Dermis microvascular lymphatic vessel endothelial cell (primary cell): ENCODE measurements at places on chromosomes 2 and 18. TPM values are rescaled to one million over a fixed set of nuclear protein-coding genes. Genes with fewer than 3 reads are reported as not detected.

Gene GREB1
- 0.26 and 0.38 TPM in 2 replicates for total RNA-seq

Gene CRYBA2
- not detected in 2 replicates for total RNA-seq

Gene BOLL
- total RNA-seq: not detected in 2 replicates

Gene IL1F10
- total RNA-seq: not detected in 2 replicates

Gene CDH19
- total RNA-seq: under 0.01 TPM in 2 replicates

Gene ABCG8
- not detected in 2 replicates for total RNA-seq

Gene SPATA3
- not detected in 2 replicates for total RNA-seq

Gene DAW1
- total RNA-seq: not detected in 2 replicates

Gene ANKRD30B
- total RNA-seq: not detected in 2 replicates

Gene EFHD1
- total RNA-seq: not detected in 2 replicates

DNA sequence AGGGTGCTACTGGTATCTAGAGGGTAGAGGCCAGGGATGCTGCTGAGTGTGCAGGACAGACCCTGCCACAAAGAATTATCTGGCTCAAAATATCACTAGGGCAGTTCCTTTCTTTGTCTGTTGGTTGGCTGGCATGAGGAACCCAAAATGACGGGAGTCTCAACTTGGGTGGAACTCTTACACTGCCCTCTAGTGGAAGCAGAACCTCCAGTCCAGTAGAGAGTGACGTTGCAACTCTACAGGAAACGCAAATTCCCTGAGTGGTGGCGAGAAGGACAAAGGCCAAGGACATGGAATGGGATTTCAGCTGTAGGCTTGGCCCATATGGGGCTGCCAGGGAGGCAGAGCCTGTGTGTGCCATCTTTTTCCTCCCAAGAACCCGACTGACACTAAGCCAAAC, 47.1 kb downstream of the COPS8 start:
- peak; percentile 42 for DNase-seq

GRCh38 chr2:238320648-238321281, 447 bp downstream of the TRAF3IP1 start:
- no peak for DNase-seq

DNA sequence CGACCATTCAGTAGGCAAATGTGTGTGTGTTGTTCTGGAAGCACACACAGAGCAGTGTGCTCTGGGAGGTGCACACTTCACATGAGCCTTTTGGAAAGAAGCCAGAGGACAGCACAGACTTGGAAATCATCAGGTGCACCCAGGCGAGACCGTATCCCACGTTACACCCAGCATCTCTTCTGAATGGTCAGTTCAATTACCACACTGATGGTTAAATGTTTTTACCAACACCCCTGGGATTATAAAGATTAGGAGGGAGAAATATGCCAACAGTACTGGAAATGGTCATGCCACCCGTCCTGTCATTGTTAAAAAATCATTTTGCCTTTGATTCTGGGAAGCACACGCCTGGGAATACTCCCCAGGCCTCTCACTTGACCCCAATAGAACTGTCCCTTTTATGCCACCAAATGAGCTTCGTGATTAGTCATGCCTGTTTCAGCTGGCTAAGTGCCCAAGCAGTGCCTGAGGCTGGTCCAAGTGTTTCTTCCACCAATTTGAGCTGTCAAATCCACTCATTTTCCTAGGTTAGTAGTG, 183.7 kb downstream of the NRP2 start:
- DNase-seq: no peak

- DNase-seq: no peak
These were observed 343.8 kb downstream of the CYRIA start for GRCh38 chr2:16321872-16322271.

GRCh38 chr2:219911541-219911940, 284.1 kb downstream of the SLC4A3 start:
- DNase-seq: no peak

GRCh38 chr2:65503746-65504145, 71.3 kb upstream of the SPRED2 start:
- DNase-seq: no peak

- DNase-seq: no peak
These were observed 61.7 kb upstream of the MAP4K3 start for GRCh38 chr2:39498786-39499185.

GRCh38 chr2:116917196-116917595, 897.3 kb upstream of the DDX18 start:
- peak; percentile 86 for DNase-seq

- no peak for DNase-seq
These were observed 57.1 kb upstream of the MSH6 start for GRCh38 chr2:47725808-47726207.

DNA sequence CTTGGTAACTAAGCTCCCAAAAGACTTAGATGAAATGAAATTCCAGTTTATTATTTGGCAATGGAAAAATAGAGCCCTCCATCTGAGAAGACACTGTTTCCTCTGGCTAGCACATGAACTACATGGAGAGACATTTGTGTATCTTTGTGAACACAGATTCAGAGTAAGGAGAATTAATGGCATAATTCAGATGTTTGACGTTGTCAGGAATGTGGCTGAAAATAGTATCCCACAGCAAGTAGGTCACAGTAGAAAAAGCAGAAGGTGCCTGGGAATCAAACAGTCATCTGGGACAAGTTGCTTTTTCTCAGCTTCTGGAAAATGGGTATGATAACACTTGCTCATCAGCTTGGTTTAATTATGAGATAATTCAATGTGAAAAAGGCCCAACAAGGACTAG, 288.6 kb downstream of the PTPRM start:
- DNase-seq: no peak

DNA sequence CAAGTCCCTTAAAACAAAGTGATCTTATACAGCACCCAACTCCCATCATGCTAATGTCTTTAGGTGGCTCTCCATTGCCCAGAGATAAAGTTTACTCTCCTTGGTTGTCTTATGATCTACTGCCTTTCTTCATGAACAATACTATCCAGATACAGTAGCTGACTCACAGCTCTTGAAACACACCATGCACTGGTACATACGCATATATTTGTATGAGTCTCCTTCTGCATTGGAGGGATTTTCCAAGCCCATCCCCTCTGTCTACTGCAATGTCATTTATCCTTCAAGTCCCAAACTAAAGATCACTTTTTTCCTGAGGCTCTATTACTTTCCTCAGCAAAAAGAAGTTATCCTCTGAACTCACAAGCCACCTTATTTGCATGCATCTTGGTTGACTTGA, 84.7 kb upstream of the LRATD1 start:
- no peak for DNase-seq

DNA sequence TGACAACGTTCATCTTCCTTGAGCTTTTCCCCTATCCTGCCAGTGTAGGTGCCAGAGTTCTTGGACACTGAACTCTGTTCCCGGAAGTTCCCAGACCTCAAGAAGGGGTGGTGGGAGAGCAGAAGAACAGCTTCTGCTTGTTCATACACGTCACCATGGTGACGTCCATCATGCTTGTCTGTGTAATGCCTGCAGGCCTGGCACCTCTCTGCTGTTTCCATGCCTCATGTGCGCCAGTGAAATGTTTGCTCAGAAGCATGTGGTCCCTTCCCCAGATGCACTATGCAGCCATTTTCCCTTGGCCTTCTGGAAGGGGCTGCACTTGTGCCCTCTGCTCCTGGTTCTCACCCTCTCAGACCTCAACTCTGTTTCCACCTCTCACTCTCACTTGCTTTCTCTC, 210.8 kb upstream of the NABP1 start:
- DNase-seq: no peak

- DNase-seq: peak; percentile 92
These were observed 183.4 kb upstream of the FN1 start for GRCh38 chr2:215619022-215619958.

GRCh38 chr18:75110846-75111415, 98.0 kb downstream of the PTGR3 start:
- DNase-seq: no peak

- DNase-seq: no peak
These were observed 300.2 kb downstream of the LPIN1 start for GRCh38 chr2:12046641-12047040.

DNA sequence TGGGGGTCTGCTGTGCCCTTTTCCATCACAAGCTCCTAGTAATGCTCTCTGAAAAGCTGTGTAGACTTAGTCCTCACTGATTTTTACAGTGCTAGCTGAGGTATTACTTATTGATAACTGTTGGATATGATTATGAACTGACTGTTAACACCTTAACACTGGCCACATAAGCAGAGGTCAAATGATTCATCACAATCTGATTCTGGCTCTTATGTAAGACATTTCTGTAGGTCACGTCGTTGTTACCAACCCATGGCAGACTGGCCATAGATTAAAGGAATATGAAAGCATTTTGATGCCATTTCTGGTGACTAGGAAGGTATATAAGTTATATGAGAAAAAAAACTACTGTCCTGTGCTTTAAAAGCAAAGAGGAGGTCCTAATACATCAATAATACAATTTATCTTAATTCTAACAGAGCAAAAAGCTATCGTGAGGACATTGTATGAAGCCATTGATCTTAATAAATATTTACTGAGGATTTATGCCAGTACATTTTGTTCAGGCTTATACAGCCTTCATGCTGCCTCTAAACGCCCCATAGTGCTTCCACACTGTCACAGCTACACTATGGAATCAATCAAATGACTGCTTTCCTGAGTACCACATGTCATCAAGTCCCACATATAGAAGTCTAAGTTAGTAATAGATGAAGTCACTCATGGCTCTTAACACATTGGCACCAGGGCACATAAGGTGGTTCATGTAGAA, 6.9 kb upstream of the RND3 start:
- no peak for DNase-seq

DNA sequence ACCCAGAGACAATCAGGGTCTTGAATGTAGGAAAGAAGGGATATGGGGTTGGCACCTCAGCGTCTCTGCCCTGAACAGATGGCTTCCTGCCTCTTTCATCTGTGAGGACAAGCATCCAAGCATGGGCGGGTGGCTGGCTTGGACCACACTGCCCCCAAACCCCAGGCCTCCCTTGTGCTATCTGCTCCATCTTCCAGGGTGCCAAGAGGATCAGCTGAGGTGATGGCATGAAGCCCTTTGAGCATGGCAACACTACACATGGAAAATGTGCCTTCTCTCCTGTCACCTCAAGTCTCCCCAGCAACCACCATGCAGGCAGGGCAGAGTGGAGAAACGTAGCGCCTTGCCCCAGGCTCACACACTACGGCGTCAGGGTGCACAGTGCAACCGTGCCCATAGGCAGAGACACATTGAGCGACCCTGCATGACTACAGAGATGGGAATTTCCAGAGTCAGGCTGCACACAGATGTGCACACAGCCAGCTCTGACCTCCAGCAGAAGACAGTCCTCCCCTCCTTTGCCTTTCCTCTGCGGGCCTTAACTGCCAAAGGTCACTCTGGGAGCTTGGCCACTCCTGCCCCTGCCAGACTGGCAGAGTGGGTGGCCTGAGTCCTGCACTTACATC, 1.5 kb downstream of the KCNIP3 start:
- no peak for DNase-seq

GRCh38 chr2:225740086-225740485, 340.6 kb downstream of the NYAP2 start:
- DNase-seq: peak; percentile 2

DNA sequence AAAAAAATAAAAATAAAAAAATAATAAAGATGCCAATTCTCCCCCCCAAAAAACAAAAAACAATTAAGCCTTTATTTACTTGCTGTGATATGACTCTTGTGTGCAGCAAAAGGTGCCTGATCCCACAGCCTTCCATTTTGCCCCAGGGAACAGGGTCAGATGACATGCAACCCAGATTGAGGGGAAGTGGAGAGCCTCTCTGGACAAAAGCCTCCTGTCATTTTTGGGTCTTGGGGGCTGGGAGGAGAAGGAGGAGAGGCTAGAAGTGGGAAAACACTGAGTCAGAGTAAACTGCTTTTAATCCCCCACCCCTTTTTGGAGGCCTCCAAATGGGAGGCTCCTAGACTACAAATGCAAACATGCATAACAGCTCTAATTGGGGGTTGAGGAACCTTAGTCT, 46.6 kb upstream of the SCG2 start:
- no peak for DNase-seq

DNA sequence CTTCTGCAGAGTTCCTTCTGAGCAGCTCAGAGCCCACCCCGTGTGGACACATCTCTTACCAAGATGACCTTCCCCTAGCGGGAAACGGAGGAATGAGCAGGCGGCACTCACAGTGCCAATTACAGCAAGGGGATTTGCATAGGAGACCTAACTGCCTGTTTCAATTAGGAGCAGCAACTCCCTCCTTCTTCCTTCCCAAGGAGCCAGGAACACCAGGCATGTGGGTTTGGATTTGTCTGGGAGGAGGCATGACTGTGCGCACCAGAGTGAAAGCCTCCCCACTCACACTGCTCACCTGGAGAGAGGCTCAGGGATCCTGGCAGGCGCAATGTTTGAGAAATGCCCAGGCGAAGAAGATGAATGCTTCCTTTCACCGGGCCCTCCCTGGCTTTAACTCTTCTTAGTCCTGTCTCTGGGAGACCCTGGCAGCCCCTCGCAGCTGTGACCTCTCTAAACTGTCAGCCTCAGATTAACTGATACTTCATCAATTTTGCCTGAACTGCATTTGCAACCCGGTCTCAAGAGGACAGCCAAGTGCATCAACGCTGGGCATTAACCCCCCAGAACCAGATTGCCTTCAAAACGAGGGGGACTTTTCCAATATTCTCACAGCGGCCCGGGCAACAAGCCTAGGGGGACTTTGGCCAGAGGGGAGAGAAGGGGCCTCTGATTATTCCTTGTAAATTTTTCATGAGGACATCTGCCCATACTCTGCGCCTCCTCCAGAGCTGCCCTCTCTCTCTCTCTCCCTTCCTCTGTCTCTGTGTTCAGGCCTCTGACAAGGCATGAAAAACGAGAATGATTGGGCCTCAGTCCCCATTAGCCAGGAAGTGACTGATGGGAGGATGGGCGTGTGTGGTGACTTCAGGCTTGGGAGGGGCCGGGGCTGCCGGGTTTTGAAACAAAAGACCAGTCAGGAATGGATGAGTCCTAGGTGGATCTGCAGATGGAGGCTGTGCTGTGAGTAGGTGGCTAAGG, 93.8 kb downstream of the CMPK2 start:
- DNase-seq: no peak
